ENCODE measurements at places on chromosomes 12 and 14.

DNA sequence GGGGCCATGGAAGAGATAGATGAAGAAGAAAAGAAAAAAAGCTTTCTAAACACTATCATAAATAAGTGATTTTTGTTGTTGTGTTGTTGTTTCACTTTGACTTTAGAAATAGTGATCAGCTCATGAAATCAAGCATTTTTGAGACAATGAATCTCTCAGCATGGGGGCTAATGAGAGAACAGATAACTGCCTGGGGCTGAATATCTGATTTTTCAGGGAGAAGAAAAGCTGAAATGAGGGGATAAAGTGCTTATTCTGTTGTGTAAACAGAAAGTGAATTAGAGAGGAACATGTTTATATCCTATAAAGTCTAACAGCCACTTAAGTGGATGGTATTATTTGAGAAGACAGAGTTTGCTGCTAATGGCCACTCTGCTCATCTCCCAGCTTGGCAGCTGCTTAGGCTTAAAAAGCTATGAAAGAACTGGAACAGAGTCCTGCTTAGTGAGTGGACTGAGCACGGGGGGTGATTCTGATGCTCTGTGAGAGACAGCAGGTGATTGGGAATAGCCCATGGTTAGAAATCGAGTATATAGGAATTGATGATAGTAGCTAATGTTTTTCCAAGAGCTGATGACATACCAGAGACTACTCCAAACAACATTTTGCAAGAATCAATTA lies 646.1 kb upstream of the TMEM132C start:
- DNase-seq: no peak

DNA sequence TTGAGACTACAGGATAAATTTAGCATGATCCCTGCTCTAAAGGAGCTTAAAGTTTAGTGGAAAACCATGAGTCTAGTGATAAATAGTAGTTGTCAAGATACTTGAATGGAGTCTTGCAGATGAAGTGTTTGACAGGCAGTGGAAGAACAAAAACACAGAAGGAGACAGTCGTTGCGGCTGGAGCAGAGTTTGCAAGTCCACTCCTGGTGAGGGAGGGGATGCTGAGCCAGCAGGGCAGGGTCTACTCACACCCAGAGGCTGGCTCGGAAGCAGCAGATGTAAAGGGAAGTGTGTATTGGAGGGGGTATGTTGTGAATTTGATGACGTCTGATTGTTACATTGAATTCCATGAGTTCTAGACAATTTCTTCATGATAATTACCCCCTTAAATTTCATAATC lies 61.3 kb downstream of the TRAF3 start:
- DNase-seq: no peak

DNA sequence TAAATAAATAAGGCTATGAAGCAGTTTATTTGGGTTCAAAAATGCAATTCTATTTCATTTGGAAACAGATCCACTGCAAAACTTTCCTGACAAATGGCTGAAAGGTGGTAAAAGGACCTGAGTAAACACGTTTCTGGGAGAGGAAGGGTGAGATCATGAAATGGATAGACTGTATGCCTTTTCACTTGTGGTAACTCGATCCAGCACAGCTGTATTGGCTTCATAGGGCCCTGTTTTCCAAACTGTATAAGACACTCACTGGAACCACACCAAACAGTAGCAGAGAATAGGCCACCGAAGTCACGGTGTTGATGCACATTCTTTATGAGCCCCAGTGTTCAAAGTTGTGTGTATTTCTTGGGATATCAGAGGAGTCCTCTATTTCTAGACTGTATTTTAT lies 325.2 kb upstream of the DIO2 start:
- DNase-seq: no peak

DNA sequence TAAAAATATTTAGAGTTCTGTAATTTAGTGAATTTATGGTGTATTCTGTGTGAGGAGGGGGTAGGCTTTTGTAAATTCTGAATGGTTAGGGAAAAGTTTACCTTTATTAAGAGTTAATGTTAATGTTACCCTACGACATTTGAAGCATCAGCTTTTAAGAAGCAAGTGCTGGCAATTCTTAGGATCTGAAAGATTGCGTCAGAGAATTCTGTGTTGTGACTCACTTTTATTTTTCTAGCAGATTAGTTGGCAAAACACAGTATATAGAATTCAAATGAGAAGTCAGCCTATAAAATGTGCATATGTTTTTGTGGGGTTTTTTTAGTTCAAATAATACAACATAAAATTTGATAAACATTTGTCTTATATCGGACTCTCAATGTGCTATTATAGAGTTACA lies 97.6 kb downstream of the RAD52 start:
- DNase-seq: no peak

DNA sequence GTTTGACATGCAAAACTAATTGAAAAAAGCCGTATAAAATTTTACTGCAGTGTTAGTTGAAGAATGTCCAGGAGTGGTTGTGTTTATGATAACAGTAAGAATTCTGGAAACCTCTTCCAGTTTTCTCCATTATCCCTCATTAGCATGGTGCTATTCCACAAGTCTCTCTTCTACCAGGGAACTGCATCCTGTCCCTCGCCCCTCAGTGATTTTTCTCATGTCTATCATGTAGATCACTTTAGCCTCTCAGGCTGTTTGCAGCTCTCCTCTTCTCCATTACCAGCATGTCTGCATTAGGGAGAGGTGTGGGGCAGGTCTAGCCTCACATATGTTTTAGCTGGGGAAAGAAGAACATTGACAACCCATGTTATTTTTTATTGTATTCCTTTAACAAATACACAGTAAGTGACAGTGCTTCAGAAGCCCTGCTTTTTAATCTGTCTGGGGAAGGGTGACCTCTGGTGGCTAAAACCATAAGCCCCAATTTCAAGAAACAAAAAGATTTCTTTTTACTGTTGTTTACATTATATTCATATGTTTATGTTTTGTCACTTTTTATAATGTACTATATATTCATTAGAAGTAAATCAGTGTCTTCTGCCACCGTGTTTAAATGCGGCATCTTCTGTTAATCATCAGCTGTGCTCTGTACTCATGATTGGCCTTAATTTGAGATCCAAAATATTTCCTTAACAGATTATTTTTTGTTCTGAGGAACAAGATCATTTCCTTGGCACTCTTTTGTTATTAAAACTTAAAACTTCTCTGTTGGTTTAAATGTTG lies 70.7 kb downstream of the RASSF8 start:
- DNase-seq: no peak
